Chondrocyte (in vitro differentiated cells): ENCODE measurements at places on chromosomes 2 and 18.

DNA sequence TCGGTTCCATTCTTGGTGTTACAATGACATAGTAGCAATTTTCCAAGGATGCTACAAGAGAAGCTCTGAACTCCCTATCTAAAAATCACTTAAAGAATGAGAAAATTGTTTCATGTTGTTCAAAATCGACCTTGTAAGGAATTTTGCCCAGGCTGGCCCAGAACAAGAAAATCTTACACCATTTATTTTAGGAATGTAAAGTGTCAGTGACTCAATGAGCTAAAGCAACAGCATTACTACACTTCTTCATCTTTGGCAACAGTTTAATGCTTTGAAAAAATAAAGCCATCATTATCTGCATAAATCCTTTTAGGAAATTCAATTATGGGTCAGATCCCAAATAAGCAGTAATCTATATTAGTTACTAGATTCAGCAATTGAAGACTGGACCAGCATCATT is 38.6 kb downstream of the SLC25A12 start:
- no peak for DNase-seq

DNA sequence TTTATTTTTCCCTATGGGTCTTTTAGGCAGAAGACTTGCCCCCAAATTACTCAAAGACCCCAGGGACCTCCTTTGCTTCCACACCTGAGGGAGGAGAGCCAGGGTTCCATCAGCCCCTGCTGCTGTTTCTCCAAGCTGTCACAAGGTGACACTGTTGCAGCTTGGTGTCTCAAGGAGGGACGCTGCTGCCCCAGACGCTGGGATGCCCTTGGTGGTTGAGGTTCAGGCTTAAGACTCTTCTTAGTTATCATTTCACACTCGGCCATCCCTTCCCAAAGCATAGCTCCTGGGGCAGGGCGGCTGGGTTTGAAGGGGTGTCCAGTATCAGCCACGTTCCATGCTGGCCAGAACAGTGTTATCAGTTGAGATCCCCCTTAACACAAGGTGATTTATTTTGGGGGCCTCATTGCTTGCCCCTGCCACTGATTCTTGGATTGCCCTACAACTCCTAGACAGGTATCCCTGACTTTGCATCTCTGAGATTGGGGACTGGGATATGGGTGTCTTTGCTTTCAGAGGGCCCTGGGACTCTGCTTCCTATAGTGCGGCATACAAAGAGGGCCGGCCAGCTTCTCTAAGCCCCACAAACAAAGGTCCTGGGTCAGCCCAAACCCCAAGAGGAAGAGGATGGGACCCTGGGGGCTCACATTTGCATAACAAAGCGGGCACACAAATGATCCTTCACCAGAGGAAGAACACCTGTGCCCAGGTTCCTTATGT is 22.7 kb downstream of the GPR55 start:
- DNase-seq, result no peak

DNA sequence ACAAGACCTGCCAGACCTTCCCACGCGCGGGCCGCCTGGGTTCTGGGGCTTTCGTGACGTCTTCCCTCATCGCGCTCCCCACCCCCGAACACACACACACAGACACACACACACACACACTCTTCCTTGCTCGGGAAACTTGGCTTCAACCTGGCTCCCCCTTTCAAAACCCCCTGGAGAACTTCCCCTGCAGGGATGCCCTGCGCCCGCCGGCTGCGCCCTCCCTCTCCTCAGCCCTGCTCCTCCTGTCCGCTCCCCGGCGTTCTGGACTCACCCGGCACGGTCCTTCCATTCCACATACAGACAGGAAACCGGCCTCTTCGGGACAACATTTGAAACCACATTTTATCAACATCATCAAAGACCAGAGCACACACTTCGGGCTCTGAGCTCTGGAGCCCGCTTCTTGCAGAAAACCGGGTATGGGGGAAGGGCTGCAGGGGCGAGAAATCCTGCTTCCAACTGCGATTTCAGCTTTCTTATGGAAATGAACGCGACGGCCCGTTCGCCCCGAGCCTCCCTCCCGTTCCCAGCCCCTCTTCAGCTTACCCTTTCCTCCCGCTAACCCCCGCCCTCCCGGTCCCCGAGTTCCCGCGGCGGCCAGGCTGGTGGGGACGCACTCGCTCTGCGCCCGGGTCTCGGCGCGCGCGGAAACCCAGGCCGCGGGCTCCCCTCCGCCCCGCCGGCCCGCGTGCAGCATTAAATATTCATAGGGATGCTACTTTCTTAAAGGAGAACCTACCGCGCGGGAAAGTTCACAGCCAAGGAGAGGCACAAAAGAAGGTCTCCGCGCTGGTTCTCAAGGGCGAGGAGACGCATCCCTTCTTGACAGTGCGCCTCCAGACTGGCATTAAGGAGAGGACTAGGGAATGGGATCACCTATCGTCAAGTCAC is 18.3 kb downstream of the POU3F3 start:
- no peak for DNase-seq

GRCh38 chr2:75327334-75327733 is 128.0 kb upstream of the TACR1 start:
- no peak for DNase-seq

DNA sequence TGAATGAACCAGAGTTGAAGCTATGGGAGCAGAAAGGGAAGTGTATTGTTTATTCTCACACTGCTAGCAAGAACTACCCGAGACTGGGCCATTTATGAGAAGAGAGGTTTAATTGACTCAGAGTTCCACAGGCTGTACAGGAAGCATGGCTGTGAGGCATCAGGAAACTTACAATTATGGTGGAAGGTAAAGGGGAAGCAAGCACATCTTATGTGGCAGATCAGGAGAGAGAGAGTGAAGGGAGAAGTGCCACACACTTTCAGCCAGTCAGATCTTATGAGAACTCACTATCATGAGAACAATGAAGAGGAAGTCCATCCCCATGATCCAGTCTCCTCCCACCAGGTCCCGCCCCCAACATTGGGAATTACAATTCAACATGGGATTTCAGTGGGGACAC is 383.2 kb upstream of the SLC14A2 start:
- no peak for DNase-seq

DNA sequence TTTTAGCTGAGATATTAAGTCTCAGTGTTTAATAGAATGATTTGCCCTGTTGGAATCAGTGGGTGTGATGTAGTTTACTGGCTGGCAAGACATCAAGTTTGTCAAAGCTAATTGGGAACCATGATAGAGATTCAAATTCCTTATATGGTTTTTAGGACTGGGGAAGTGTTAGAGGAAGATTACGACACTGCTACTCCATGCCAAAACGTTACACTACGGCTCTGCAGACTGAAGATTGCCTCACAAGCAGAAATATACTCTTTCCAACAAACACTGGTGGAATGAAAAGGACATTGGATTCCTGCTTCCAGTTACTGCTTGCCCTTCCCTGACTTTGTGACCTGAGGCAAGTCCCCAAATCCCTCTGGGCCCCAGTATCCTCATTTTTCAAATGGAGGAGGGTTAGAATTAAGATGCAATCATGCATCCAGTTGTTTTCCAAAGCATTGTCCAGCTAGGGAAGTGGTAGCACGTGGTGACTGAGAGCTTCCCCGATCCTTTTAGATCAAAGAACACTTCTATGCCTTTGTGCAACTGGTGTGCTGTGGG is 147.6 kb downstream of the CDC42EP3 start:
- DNase-seq, result no peak

- DNase-seq, result no peak
Measured at GRCh38 chr18:79208906-79209305, 139.7 kb downstream of the ATP9B start.

GRCh38 chr18:35026407-35027061 is 14.7 kb upstream of the MAPRE2 start:
- no peak for DNase-seq

- no peak for DNase-seq
Measured at GRCh38 chr2:160423126-160423525, 70.5 kb downstream of the RBMS1 start.

DNA sequence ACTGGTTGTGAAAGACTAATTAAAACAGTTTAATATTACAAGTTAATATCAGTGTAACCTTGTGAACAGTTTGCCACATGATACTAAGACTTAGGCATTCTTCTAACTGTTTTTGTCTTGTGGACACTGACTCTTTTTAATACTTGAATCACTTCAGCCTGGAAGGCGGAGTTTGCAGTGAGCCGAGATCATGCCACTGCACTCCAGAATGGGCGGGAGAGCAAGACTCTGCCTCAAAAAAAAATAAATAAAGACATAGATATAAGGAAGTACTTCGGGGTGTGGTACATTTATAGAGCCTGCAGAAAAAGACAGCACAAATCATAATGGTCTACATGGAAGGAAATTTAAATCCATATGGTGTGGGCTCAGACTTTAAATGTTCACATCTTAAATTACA is 300.4 kb upstream of the NETO1 start:
- no peak for DNase-seq

GRCh38 chr2:105104208-105104731 is 66.4 kb downstream of the MRPS9 start:
- no peak for DNase-seq

- no peak for DNase-seq
Measured at GRCh38 chr2:82340578-82341053, 2036.1 kb upstream of the LRRTM1 start.

- no peak for DNase-seq
Measured at GRCh38 chr2:98869870-98870269, 66.2 kb downstream of the CRACDL start.

GRCh38 chr2:96920801-96921560 is 51.1 kb upstream of the SEMA4C start:
- DNase-seq, result no peak

GRCh38 chr2:24107-24506 is 22.2 kb downstream of the FAM110C start:
- no peak for DNase-seq

DNA sequence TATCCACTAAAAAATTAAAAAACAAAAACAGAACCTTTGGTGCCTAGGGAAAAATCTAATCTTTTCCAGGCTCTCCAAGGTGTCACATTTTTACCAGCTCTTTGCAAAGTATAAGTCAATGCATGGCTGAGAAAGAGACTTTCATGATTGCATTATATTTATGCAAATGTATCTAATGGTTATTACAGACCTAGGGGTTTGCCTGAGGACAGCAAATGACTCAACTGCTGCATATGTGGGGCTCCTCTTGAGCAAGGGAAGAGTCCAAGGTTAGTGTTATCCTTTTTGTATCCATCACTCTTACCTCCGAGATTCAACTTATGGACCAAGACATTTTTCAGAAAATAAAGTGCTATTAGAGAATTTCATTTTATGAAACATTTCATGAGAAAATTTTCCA is 33.9 kb upstream of the RMP24 start:
- DNase-seq, result no peak

DNA sequence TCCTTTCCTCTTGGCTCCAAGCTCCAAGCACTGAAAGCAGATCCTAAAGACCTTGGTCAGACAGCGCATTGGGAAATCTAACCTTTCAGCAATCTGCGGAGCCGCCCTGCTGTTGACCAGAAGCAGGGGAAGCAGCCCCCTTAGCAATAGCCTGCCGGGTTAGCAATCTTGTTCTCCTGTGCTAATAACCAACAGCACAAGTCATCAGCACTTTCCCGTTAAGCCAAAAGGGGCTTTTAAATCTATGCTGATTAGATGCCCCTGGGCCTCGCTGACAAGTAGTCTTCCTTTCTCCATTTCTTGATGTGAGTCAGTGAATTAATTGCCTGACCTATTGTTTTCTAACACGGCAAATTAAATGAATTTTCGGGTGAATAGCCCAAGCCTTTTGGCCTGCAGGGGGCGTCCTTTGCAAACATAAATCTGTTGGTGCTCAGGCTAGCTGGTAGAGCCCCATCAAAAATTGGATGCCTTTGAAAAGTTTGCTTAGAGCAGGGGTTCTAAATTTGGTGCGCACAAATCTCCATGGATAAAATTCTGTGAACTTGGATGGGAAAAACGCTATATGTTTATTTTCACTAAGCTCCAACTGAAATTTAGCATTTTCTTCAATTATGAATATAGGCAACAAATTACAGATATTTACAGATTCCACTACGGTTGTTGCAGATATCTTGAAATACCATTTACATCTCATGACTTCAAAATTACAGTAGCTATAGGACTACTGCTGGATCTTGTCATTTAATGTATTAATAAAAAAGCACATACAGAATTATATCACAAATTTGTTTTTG is 24.6 kb downstream of the MAIP1 start:
- DNase-seq, result no peak

DNA sequence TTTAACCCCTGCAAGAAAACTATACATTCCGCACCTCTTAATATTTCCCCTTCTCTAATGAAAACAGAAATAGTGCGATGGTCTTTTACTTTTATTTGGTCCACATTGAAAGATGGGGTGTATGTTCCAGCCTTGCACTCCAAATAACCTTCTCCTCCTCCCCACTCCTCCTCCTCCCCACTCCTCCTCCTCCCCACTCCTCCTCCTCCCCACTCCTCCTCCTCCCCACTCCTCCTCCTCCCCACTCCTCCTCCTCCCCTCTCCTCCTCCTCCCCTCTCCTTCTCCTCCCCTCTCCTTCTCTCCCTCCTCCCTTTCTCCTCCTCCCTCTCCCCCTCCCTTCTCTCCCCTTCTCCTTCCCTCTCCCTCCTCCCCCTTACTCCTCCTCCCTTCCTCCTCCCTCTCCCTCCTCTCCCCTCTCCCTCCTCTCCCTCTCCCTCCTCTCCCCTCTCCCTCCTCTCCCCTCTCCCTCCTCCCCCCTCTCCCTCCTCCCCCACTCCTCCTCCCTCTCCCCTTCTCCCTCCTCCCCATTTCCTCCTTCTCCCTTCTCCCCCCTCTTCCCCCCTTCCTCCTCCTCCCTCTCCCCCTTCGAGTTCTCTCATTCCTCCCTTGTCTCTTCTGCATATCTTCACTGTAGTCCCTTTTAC is 70.4 kb downstream of the ZNF532 start:
- no peak for DNase-seq

- no peak for DNase-seq
Measured at GRCh38 chr2:6866275-6866671, 566 bp upstream of the CMPK2 start.
